ENCODE measurements at places on chromosomes 2 and 18. TPM values are rescaled to one million over a fixed set of nuclear protein-coding genes. Genes with fewer than 3 reads are reported as not detected.

TMEM169 gene
- 2.0 TPM for total RNA-seq

- no peaks in the 10 kb centered on the region for H3K27me3 ChIP-seq
- no peak overlapping the region for H3K4me3 ChIP-seq
- peak; percentile 88 for DNase-seq
- H3K4me1 ChIP-seq, result peaks cover 39% of the 10 kb centered on the region
These were observed 20.7 kb upstream of the MREG start for GRCh38 chr2:216034065-216034464.

GRCh38 chr2:202436626-202437025, 60.5 kb downstream of the BMPR2 start:
- no peaks in the 10 kb centered on the region for H3K27me3 ChIP-seq
- no peak overlapping the region for H3K4me3 ChIP-seq
- H3K4me1 ChIP-seq, result no peaks in the 10 kb centered on the region
- no peak for DNase-seq
- no peaks in the 10 kb centered on the region for H3K36me3 ChIP-seq
- no peak overlapping the region for H3K27ac ChIP-seq

DNA sequence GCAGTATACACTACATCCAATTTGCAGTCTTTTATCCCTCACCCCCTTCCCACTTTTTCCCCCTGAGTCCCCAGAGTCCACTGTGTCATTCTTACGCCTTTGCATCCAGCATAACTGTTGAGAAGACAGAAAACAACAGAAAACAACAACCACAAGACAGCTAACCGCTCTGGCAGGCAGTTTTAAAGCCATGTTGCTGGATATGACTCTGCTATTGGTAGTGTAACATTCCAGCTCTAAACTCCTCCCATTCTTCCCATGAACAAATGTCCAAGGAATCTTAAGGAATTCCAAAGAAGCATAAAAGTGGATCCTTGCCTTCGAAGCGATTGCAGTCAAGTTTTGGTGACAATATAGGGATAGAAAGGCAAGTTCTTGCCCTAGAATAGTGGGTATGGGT, 599.1 kb downstream of the NYAP2 start:
- H3K4me3 ChIP-seq, result no peak overlapping the region
- no peaks in the 10 kb centered on the region for H3K4me1 ChIP-seq
- no peak overlapping the region for H3K27ac ChIP-seq
- no peak for DNase-seq
- H3K36me3 ChIP-seq, result no peaks in the 10 kb centered on the region

- H3K4me1 ChIP-seq, result no peaks in the 10 kb centered on the region
- DNase-seq, result no peak
- no peaks in the 10 kb centered on the region for H3K36me3 ChIP-seq
- no peak overlapping the region for H3K27ac ChIP-seq
These were observed 207.3 kb upstream of the GYPC start for GRCh38 chr2:126448611-126449010.

MROH2A gene
- not detected for total RNA-seq

ASB18 gene
- not detected for total RNA-seq

All from activated CD4-positive, alpha-beta memory T cell treated with anti-CD3 and anti-CD28 coated beads for 36 hours (primary cell).